DMS79 (cell line): ENCODE measurements at places on chromosomes 4 and X.

DNA sequence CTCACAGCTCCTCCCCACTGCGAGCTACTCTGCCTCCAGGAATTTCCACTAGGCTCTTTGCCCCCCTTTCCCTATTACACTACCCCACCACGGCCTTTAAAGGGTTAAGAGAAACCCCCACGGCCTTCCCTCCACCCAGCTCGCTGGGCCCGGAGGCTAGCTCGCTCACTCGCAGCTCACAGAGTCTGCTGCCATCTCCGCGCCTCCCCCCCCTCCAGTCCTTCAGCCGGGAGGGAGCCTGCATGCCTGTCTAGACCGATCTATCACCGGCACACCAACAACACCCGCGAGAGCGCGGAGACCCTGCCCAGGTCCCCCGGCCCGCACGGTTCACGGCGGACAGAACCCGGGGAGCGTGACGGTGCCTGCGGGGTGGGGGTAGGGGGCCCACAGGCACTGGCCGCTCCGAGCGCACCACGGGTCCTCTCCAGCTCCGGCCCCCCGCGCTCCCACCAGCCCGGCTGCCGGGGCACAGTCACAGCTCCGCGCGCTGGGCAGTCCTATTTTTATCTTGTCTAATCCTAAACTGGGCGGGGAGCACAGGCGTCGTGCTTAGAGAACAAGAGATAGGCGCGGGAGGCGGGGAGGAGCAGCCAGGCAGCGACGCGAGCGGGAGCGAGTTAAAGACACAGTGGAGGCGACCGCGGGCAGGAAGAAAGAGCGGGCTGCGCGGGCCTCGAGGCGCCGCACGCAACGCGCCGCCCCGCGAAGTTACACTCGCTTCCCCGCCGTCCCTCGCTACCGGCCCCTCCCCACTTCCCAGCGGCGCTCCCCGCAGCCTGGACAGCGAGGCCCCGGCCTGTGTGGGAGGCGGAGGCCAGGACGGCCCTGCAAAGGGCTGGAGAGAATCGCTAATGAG, 3.5 kb downstream of the BCOR start:
- no peak for DNase-seq

- no peak for DNase-seq
These were observed 1.0 kb upstream of the DCK start for GRCh38 chr4:70992391-70992881.

GRCh38 chr4:15034071-15034764, 31.9 kb downstream of the CPEB2 start:
- no peak for DNase-seq

- no peak for DNase-seq
These were observed 184.2 kb upstream of the GPRIN3 start for GRCh38 chr4:89491761-89492160.

- no peak for DNase-seq
These were observed 28.6 kb downstream of the AFAP1 start for GRCh38 chr4:7910952-7911578.

DNA sequence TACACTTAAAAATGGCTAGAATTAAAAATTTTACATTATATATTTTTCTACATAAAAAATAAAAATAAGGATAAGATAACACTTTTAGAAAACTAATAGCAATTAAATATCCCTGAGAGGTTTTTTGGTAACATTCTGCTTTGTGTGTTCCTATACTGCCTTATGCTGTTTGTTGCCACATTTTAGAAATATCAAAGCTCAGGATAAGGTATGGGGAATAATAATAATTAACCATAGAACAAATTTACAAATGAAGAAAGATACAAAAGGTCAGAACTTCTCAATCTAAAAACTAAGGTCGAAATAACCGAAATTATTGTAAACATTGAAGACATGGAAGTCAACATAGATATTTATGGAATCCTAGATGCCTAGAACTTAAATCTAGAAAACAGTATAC, 71.4 kb downstream of the COX7B2 start:
- DNase-seq: no peak

DNA sequence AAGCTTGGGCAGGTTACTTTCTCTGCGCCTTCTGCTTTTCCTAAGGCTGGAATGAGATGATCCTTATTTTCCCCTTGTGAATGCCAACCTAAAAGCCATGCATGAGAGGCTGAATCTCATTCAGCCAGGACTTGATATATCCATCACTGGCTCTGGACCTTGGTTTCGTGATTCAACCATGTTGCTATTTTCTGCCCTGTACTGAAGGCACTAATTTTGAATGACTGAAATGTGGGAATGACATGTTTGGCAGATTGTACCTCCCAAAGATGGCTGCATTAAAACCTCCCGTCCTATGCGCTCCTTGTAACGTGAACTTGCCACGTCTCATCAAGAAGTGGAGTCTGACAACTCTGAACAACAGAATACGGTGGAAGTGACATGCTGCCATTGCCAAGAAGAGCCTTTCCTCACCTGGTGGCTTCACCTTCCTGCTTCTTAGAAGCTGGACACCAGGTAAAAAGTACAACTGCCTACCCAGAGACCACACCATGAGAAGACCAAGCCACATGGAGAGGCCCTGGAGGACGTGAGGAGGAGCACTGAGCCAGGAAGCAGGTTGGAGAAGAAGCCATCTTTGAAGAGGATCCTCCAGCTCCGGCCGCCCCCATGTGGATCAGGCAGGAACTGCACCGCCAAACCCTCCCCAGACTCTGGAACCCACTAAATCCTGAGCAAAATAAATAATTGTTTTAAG, 174.5 kb downstream of the NSUN7 start:
- no peak for DNase-seq

DNA sequence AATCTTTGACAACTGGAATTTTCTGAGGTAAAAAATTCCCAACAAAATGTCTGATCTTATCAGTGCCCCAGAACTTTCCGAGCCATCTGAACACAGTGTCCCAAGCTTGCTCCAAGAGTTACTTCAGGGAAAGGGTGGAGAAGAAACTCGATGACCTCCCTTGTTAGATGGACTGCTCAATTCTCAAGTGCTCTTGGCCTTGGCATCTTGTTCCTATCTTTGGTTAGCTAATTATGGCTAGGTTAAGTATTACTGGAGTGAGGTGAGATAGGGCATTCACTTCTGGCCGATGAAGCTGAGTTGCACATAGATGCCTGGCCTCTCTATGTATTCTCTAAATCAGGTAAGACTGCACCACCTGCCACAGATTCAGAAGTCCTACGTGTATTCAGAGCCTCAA, 9.1 kb upstream of the S100G start:
- DNase-seq: no peak

DNA sequence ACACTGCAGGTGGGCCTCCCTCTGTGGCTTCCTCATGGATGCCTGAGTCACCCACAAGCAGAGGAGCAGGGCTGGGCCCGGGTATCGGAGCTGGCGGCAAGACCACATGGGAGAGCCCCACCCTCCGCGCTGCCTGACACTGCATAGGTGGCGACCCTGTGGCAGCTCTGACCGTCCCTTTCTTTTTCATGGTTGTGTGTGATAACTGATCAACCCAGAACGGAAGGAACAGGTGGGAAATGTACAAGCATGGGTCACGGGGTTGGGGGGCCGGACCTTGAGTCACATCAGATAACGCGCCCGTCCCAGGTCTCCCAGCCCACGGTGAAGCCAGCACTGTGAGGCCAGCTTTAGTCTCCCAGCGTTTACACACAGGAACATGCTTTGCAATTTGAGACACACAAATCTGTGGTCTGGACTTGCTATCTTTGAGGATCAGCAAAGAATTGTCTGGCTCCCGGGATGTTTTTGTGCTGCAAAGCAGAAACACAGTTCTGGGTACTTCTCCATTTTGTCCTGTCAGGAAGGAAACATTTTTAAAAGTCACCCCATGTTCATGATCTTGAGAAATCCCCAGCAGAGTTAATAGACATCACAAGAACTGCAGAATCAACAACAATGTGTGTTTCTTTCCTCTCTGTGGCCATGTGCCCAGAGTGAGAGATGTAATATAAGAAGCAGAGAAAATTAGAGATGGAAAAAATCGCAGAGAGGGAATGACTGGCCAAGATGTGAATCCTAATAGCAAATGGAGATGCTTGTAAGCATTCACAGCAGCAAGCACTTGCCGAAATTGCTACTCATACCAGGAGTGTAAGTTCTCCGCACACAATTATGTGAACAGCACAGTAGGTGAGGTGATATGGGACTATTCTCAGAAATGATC, 70.1 kb upstream of the CBR4 start:
- peak; percentile 5 for DNase-seq

- no peak for DNase-seq
These were observed 207.8 kb upstream of the PCDH18 start for GRCh38 chr4:137740141-137740540.

- no peak for DNase-seq
These were observed 100.8 kb upstream of the TENM3 start for GRCh38 chr4:182142176-182143085.

- DNase-seq: no peak
These were observed 134.8 kb downstream of the NAP1L3 start for GRCh38 chrX:93538575-93538974.

- no peak for DNase-seq
These were observed 6.5 kb upstream of the RNF4 start for GRCh38 chr4:2462218-2462991.

GRCh38 chr4:825971-826330, at the start of gene CPLX1:
TSS of gene CPLX1 (minus strand) at chr4:826129. CDS start at chr4:824522, 1,607 bp downstream.
- no peak for DNase-seq

- DNase-seq: no peak
These were observed 69.9 kb downstream of the TRAPPC11 start for GRCh38 chr4:183729069-183729406.

DNA sequence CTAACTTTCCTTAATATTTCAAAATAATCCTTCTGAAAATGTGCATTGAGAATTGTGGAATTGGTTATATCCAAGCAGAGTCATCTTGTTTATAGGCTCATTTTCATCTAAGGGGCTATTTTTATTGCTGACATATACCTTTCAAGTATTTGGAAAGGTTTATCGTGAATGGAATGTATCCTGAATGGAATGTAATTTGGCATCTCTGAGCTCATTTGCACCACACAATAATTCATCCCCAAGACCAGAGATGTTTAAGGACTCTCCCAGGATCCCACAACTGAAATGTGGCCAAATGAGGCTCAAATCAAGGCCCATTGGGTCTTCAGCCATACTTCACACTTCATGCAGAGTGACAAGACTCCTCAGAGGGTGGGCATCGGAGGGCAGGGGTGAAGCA, 7.5 kb upstream of the SETD7 start:
- DNase-seq: no peak

- no peak for DNase-seq
These were observed 55.3 kb upstream of the RAPGEF2 start for GRCh38 chr4:159047478-159048165.

GRCh38 chr4:149521611-149522425, 293.8 kb downstream of the IQCM start:
- no peak for DNase-seq

DNA sequence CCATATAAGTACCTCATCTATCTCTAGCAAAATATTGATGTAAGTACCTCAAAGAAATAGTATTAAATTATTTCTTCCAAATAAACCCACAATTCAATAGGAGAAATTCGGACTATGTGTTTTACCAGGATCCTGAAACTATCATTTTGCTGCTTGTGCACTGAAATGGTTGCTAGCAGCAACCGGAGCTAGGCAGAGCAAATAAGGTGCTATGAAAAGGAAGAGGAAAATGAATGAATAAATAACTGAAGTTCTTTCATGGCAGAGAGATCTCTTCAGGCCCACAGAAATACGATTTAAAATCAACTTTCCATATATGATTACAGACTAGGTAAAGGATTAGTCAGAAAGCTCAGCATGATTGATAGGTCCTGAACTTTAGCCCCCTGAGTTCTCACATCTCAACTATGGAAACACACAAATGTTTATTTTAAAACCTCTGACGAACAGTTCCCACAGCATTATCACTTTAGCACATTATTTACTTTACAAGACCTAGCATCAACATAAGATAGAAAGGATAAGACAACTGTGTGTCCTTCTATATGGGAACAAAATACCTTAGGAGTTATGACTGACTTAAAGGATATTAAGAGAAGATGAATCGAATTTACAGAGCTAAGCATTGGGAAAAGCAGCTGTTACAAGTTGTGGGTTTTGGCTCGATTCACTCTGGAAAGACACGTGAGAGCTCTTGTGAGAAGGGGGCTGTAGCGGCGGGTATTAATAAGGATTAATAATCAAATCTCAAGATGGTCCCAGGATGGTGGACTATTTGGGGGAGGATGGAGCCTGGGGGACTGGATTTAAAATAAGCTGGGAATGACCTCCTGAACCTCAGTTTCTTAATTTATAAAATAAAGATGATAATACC, 104.3 kb downstream of the CORIN start:
- no peak for DNase-seq

DNA sequence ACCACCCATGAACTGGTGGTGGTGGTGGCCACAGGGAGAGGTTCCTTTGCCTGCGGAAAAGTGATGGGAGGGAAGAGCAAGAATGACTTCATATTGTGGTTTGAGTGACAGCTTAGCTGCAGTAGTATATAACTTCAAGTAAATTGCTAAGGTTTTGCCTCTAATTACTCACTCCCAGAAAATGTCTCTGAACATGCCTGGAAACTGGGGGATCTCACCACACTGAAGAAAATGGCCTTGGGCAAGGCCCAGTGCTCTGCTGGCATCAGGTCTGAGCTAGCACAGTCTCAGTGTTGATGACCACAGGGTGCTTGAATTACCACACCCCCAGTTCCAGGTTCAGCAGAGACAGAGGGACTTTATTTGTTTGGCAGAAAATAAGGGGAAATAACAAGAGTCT, 2085.4 kb downstream of the ARAP2 start:
- DNase-seq: no peak

DNA sequence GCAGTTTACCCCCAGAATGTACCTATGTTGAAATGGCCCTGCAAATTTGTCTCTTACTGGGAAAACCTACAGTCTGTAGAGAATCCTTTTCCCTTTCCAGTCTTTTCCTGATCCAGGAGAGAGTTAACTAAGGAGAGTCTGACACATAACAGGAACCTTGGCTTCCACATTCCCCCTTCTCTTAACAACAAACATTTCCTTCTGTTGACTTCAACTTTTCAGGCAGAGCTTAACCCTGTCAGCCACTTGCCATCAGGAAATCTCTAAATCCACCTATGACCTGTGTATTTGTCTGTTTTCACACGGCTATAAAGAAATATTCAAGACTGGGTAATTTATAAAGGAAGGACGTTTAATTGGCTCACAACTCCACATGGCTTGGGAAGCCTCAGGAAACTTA, 45.6 kb upstream of the GPR78 start:
- DNase-seq: no peak

GRCh38 chr4:167868163-167868562, 224.2 kb upstream of the ANXA10 start:
- no peak for DNase-seq

GRCh38 chr4:1369091-1369450, 22.1 kb downstream of the UVSSA start:
- no peak for DNase-seq

DNA sequence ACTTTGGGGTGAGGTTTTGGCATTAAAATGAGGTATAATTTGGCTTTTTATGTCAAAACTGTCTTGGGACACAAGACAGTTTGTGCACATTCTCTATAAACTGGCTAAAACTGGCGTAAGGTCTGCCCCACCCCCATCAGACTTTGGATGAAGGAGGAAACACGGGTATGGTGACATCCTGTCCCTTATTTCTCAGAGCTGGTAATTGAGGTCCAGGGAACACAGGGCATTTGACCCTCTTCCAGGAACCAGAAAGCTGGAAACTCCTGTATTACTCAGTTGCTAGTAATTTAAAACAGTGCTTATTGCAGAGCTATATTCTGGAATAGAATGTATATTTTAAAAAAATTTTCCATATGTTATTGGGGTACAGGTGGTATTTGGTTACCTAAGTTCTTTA, 78.8 kb downstream of the SLC16A2 start:
- DNase-seq: no peak
